ENCODE measurements at places on chromosomes 6 and 20. TPM values are rescaled to one million over a fixed set of nuclear protein-coding genes. Genes with fewer than 3 reads are reported as not detected.

Gene DEFB132
- polyA plus RNA-seq = not detected

Gene TFAP2C
- polyA plus RNA-seq = not detected

Gene SNX5
- 96.5 TPM for polyA plus RNA-seq

Gene HLA-F
- polyA plus RNA-seq = 418 TPM

Gene MRAP2
- not detected for polyA plus RNA-seq

Gene SULF2
- polyA plus RNA-seq = 0.16 TPM

Gene COL20A1
- polyA plus RNA-seq = not detected

Gene ATP6V1G2
- 0.84 TPM for polyA plus RNA-seq

Gene SSTR4
- polyA plus RNA-seq = not detected

All from CD4-positive, alpha-beta memory T cell (primary cell).